ENCODE measurements at places on chromosomes 12 and 14.

DNA sequence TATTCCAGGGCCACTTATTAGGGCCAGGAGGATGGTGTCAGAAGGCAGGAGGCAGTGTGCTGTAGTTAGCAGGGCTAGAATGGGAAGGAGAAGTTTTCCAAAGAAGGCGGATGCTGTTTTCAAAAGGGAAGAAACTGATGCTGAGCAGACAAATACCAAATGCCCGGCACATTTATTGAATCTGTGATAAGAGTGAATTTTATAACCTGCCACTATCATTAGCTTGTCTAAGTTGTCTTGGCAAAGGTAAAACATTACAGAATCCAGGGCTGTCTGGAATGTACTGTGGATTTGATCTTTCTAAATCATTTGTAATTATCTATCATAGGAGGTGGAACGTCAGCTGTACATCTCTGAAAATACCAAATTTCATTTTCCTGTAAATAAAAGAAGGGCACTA is 40.8 kb downstream of the NDUFA12 start:
- no peak for DNase-seq

GRCh38 chr12:50787618-50788017 is 23.7 kb downstream of the ATF1 start:
- DNase-seq, result no peak

GRCh38 chr14:32620303-32620702 is 291.2 kb downstream of the AKAP6 start:
- no peak for DNase-seq

DNA sequence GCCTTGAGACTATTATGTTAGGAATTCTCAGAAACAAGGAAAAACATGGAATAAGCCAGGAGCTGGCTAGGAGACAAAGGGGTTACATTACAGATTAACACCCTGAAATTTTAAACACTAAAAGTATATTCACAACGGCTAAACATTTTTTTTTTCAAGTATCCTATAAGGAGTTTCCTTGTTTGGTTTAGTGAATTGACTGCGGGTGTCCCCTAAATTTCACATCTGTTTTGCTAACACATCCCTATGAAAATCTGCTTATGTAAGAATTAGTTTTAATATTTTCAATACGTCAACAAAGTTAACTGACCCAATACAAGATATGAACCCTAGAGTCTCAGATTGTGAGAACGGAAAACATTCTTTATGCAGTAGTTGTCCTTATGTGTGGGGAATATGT is 19.0 kb downstream of the TAOK3 start:
- no peak for DNase-seq

DNA sequence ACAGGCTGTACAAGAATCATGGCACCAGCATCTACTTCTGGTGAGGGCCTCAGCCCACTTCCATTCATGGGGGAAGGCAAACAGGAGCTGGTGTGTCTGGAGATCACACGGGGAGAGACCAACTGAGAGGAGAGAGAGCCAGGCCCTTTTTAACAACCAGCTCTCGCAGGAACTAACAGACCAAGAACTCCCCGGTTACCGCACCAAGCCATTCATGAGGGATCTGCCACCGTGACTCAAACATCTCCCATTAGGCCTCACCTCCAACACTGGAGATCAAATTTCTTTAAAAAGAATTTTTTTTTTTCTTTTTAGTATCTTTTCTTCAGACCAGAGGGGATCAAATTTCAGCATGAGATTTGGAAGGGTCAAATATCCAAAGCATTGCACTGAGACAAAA is 16.7 kb upstream of the AQP2 start:
- DNase-seq, result no peak

DNA sequence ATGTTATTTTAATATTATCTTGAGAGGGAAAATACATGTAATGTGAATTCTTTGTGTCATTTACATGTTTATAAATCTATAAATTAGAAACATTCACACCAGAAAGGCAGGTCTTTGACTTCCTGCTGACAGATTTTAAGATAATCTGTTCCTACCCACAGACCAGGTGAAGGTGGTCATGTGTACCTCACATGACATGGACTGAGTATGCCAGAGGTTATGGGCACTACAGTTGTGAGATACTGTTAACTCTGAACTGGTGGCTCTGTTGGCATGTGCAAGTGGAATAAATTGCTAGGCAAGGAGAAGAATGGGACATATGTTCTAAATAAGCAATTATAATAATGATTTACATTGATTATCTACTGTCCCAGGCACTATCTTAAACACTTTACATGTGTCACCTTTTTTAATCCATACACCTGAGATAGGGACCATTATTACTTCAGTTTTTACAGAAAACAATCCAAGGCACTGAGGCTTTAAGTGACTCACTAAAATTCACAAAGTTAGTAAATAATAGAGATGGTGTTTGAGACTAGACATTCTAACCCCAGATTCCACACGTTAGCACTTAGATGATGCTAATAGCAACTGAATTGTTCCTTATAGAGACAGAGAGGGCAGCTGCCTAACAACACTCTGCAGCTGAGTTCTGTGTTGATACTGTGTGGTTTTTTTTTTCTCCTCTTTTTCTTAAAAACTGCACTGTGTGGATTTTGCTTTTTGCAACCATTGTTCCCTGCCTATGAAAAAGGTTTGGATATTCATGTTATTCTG is 23.8 kb downstream of the SLC16A7 start:
- DNase-seq, result no peak

DNA sequence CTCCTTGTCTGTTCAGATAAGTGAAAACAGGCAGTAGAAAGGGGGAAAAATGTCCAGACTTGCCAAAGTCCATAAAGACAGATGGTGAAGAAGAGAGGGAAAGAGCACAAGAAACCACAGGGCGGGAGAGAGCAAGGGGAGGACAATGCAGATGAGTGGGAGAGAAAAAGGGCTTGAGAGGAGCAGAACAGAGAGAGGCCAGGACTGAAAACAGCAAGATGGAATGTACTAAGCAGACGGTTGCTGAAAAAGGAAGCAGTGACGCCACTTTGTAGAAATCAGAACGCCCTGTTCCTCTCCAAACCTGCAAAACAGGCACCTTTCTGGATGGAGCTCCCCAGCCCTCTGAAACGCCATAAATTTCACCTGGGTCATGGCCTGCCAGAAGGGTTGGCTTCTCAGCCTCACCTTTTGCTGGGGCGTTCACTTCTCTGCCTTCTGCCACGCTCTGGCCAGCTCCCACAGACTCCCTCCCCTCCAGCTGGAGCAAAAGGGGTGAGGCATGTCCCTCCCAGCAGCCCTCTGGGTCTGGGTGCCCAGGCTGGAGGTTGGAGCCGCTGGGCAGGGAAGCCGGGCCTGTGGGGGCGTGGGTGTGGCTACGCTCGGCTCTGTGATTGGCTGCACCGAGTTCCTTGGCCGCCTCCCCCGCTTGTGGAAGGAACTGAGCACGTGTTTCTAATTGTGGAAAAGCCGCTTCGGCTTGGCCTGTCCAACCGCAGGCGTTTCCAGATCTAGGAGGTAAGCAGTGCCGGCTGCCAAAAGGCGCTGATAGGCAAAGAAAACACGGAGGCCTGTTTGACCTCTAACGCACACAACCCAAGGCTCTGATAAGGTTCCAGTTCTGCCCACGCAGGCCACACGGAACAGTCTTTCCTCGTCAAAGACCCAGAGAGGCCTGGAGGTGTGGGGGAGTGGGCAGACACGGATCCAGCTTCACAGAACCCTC is 29.3 kb downstream of the SLC7A8 start:
- no peak for DNase-seq

DNA sequence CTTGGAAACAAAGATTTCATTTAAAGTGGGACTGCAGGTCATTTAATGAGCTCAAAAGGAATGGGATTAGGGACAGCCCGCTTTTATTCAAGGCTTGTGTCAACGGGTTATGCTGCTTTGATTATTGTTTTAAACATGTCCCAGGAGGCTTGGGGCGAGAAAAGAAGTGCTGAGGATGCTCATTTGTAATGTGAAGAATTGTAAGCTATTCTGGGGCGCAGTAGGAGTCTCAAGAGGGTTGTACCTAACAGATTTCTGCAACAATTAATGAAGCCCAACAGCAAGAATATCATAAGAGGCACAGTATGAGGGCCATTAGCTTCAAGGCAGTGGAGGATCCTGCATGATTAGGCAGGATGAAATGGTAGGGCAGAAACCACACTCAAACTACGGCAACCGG is 122.5 kb downstream of the KTN1 start:
- DNase-seq, result no peak

DNA sequence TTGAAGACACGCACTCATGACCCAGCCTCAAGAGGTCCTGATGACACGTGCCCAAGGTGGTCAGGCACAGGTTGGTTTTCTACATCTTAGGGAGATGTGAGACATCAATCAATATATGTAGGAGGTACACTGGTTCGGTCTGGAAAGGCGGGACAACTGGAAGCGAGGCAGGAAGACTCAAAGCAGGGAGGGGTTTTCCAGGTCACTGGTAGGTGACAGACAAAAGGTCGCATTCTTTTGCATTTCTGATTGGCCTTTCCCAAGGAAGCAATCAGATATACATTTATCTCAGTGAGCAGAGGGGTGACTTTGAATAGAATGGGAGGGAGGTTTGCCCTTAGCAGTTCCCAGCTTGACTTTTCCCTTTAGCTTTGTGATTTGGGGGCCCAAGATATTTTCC is 38.6 kb downstream of the GLT1D1 start:
- DNase-seq, result no peak

- DNase-seq, result no peak
Measured at GRCh38 chr14:55454264-55455002, 14.0 kb upstream of the TBPL2 start.

- DNase-seq, result no peak
Measured at GRCh38 chr12:2451025-2451424, 343.7 kb upstream of the FKBP4 start.

- no peak for DNase-seq
Measured at GRCh38 chr14:35632676-35633075, 98.7 kb downstream of the INSM2 start.

DNA sequence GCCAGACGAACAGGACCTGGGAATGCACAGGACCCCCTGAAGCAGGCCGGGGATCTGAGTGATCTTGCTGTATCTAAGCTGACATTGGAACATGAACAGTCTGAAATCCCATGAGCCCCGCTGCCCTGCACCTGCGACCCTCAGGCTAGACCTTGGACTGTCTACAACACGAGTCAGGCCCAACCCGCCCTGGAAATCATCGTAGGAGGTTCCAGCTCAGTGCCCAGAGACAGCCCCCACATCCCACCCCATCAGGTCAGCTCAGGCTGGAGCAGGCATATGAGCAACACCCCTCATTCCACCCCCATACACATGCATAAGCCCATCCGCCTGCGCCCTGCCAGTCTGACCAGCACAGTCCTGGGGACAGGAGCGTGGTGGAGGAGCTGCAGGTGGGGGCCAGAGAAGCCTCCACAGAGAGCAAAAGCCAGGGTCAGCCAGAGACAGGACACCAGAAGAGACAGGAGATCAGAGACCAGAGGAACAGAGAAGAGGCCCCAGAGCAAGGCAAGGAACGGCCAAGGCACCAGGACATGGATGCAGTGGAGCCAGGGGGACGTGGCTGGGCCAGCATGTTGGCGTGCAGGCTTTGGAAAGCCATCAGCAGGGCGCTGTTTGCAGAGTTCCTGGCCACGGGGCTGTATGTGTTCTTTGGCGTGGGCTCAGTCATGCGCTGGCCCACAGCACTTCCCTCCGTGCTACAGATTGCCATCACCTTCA is at the start of gene AQP6:
TSS of gene AQP6 (plus strand) at position 307 of the 720 bp plus-strand sequence. CDS start at position 534, 227 bp downstream.
- no peak for DNase-seq

DNA sequence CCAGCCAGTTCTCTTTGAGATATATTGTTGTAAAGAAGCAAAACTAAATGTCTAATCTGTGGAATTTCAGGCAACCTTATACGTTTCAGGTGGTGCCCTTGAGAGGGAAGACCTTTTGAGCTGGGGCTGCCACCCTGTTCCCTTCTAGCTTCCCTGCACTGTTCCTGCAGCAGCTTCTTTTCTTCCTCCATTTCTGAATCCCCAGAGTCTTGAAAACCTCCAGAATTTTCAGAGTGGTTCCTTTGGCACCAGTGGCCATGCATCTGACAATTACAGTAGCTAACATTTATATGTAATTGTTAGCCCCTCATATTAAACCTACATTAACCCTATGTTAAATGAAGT is 271.3 kb downstream of the ZFP36L1 start:
- DNase-seq, result no peak

GRCh38 chr12:26936559-26937442 is 980 bp downstream of the INTS13 start:
- no peak for DNase-seq

GRCh38 chr14:68232300-68233055 is 412.9 kb downstream of the RAD51B start:
- DNase-seq, result no peak

DNA sequence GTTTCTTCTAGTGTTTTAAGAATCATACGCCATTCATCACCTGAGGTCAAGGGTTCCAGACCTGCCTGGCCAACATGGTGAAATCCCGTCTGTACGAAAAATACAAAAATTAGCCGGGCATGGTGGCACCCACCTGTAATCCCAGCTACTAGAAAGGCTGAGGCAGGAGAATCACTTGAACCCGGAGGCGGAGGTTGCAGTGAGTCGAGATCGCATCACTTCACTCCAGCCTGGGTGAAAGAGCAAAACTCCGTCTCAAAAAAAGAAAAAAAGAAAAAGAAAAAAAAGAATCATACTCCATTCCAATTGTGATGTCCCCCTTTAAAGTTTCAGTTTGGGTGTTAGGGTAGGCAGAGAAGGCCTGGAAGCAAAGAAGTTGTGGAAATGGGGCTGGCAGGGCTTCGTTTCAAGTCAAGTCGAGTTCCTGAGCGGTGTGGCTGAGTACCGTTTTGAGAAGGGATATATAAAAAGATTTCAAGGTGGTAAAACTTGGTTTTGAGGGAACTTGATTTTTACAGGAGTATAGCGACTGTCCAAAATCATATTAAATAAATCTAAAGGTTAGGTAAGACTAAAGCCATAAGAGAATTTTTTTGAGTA is 1.5 kb upstream of the TAOK3 start:
- DNase-seq, result no peak
